ENCODE measurements at places on chromosomes 2 and 18.

- DNase-seq: no peak
Observed at GRCh38 chr2:28234807-28235206, 157.9 kb upstream of the FOSL2 start.

GRCh38 chr2:45649462-45649857, 2.0 kb upstream of the PRKCE start:
- DNase-seq: no peak

- no peak for DNase-seq
Observed at GRCh38 chr18:23682045-23682444, 7.2 kb upstream of the LAMA3 start.

GRCh38 chr2:121335294-121336290, 50.6 kb upstream of the TFCP2L1 start:
- no peak for DNase-seq

DNA sequence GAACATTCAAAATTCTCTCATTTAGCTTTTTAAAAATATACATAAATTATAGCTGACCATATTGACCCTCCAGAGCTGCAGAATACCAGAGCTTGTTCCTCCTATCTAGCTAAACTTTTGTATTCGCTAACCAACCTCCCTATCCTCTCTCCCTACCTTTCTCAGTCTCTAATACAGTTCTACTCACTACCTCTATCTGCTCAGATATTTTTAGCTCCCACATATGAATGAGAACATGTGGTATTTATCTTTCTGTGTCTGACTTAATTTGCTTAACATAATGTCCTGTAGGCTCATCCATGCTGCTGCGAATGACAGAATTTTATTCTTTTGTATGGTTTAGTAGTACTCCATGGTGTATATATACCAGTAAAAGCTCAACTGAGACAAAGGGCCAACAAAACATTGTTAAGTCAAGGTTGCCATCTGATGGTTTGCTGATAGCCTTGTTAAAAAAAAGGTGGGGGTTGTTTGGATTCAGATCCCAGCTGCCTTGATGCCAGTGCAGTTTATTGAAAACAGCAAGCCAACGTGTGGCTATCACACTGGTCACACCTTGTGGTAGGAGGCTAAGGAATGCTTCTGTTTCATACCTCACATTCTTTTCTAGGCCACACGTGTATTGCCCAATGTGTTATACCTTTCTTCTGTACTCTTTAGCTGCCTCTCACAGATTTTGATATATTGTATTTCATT, 101.5 kb downstream of the VWA3B start:
- DNase-seq: no peak

DNA sequence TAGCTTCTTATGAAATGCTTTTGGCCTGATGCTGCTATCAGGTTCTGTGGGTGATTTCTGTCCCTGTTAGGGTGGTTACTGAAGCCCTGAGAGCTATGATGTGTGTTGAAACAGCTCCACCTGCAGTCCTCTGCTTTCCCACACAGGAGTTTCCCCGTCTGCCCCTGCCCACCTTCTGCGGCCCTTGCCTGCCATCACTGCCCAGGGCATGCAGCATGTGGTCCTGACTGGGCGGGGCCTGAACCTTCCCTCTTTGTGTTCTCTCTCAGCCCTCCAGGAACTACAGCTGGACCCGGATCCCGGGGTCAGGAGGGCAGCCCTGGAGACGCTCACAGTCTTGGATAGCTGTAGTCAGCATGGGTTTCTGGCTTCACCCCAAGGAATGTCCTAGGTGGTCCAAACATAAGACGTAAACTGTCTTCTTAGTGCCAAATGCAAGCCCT, 21.4 kb downstream of the HJURP start:
- DNase-seq: peak; percentile 32

DNA sequence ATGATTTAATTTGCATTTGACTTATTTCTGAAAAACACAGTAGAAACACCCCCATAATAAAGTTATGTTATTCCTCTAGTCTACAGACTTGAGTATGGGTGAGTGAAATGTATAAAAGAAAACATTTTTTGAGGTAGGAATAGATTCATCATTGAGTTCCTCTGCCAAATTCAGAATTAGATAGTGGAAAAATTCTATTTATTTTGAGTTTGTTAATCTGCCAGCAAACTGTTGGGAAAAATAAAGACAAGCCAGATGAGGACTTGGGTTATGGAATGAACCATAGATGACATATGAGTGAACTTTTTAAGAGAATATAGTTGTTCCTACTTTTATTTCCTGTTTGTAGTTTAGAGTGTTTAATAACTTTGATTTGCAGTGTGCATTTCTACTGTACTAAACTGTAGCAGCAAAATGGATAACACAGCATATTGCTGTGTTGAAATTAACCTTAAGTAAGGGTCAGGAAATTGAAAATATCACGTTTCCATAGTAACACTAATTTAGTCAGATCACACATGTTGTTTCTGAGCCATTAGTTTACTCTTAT, 35.6 kb upstream of the PNPT1 start:
- DNase-seq: no peak

Data from HAP-1 (cell line).